ENCODE measurements at places on chromosomes 12 and 14.

DNA sequence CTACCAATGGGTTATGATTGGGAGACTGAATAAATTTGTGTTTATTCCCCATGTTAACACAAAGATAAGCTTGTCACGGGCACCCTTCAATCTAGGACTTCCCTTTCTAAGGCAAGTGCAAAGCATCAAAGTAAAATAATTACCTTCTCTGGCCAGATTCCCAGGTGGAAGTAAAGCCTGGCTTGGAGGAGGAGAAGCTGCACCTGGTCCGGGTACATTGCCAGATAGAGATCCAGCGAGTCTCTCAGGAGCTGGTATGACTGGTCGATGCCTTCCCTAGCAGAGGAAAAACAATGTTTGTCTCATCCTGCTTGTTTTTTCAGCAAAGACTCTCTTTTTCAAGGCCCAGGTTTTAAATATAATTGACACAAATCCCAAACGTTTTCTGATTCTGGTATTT lies 24.9 kb downstream of the FBXO21 start:
- no peak for DNase-seq

DNA sequence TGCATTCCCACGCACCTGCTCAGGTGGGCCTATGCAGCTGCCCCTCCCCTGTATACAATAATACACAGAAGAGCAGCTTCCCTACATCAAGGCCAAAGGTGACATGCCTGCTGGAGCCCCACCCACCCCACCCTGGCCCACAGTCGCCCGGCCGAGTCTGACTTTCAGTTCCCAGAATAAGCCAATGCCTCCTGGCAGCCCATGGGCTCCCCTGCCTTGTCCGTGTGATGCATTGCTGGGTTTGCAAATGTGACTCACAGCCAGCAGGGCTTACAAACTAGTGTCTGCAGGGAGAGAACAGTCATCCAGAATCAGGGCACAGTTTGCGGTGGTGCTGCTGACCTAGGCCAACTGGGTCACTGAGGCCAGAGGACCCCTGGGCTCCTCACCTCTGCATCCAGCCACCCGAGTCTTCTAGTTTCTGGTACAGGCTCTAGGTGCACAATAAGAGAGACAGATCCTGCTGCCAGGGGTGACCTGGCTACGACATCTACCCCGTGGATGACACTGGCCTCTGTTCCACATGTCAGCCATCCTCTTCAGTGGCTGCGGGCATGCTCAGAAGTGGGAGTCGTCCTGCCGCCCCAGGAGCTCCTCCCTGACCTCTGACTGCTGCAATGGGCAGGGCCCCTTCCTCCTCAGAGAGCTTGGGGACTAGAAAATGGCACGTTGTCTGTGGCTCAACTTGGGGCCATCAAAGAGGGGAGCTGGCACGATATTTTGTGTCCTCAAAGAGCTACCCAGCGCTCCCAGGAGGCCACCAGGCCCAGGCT lies 84.5 kb downstream of the CHGA start:
- DNase-seq = peak; percentile 17

GRCh38 chr12:94754653-94755052 lies 104.3 kb upstream of the TMCC3 start:
- DNase-seq = no peak

DNA sequence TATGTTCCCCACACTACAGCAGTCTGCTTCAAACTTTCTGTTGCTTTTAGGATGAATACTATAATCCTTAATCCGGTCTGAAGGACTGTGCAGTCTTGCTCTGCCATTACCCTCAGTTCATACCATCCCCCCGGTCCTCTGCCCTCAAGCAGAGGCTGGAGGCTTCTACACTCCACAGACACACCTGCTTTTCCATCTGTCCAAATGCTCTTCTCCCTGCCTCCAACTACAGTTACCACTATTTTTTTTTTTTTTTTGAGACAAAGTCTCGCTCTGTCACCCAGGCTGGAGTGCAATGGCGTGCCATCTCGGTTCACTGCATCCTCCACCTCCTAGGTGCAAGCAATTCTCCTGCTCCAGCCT lies 19.3 kb upstream of the KCNH3 start:
- DNase-seq = no peak

GRCh38 chr12:112007945-112008344 lies 5.0 kb downstream of the TMEM116 start:
- DNase-seq = no peak

- DNase-seq = no peak
Measured at GRCh38 chr14:31835049-31835448, 242.1 kb upstream of the ARHGAP5 start.

DNA sequence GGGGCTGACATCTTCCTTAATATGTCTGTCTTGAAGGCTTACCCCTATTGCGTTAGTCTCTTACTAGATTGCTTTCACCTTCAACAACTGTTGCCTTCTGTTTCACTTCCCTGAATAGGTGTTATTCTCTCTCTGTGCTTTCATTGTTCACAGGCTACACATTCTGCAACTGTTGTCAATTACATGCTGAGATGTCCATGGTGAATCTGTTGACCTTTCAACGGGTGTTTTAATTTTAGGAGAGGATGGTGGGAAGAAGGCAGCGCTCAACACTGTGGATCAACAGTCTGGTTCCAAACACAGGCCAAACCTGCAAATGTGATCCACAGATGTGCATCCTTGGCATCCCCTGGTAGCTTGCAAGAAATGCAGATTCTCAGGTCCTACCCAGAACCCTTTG lies 101.9 kb downstream of the DACT1 start:
- DNase-seq = peak; percentile 89

DNA sequence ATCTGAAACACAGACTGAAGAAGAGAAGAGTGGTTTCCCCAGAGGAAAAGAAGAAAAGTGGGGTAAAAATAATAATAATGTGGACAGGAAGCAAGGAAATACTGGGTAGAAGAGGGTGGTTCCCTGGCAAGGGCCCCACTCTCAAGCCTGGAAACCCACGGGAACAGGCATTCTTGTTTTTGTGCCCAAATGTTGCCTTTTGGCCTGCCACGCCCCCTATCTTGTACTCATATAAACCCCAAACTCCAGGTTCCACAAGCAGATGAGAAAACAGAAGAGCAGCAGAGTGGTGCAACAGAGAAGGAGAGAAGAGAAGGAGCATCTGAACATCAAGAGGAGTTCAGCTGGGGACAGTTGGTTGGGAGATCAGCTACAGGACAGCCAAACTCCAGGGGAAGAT lies 51.2 kb downstream of the NDUFA12 start:
- DNase-seq = no peak

- peak; percentile 58 for DNase-seq
Measured at GRCh38 chr12:62123721-62124203, 136.4 kb upstream of the USP15 start.

DNA sequence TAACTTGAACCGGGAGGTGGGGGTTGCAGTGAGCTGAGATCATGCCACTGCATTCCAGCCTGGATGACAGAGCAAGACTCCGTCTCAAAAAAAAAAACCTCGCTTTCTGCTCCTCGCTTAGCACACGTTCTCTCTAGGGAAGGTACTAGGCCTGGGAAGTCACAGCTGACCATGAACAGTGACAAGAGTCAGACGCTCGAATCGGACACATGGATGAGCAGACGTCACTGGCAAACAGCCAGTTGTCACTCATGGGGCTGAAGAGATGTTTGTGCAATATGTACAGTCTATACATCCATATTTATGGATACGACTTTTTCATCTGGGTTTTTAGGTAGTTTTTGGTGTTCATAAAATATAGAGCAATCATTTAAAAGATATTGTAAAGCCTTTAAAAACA lies 19.4 kb downstream of the TCHP start:
- no peak for DNase-seq

GRCh38 chr12:31315044-31315715 lies 10.8 kb downstream of the SINHCAF start:
- DNase-seq = no peak

DNA sequence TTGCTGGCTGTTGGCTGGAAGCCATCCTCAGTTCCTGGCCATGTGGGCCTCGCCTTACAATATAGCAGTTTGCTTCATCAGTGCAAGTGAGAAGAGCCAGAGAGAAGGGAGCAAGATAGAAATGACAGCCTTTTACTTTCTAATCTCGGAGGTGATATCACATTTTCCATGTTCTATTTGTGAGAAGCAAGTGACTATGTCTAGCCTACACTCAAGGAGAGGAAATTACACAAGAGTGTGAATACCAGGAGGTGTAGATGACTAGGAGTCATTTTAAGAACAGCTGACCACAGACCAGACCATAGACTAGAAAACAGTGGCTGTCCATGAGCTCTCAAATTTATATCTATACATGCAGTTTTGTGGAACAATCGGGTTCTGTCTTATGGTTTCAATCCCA lies 163.0 kb upstream of the NRXN3 start:
- no peak for DNase-seq

Measured in NCI-H69 (cell line).